Hematopoietic multipotent progenitor cell (in vitro differentiated cells): ENCODE measurements at places on chromosomes 13 and 19.
A peak's percentile ranks its signal among the peaks of the same experiment; 100 is the strongest.

DNA sequence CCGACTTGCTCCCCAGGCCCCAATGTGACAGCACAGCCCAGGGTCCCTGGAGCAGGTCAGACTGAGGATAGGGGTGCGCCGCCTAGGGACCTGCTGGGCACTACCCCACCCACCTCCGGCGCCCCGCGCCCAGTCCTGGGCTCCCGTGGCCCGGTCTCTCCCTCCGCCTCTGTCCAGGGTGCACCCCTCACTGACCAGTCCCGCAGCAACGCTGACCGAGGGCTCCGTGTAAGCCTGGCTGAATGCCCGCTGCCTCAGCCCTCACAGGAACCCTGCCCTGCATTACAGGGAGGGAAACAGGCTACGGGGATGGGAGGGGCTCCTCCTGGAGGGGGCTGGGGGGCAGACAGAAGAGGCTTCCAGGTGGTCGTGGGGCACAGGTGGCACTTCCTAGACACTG, 31.7 kb downstream of the GPX4 start:
- DNase-seq, result no peak

DNA sequence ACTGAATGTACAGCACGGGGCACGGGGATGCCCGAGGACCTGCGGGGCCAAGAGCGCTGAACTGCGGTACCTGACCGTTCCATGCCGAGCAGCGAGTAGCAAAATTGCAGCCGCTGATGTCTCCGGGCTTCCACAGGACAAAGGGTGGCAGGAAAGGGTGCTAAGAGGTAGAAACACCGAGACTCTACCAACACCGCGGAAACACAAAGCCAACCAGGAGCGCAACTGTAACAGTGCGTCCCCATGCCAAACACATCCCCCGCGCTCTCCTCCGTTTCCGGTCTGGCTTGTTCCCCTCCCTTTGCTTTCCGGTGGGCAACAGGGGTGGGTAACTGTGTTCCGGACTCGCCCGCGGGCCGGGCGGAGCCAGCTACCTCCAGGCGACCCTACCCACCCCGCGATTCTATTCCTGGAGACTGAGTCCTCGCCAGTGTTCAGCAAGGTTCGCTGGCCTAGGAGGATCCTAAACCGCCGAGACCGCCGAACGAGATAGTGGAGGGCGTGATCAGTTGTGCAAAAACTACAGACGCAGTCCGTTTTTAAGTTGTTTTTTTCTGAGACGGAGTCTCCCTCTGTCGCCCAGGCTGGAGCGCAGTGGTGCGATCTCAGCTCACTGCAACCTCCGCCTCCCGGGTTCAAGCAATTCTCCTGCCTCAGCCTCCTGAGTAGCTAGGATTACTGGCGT, 34.9 kb upstream of the NEK3 start:
- peak; percentile 72 for DNase-seq

GRCh38 chr19:41910992-41911888, 17.0 kb downstream of the ERFL start:
- no peak for DNase-seq

GRCh38 chr13:91154558-91155353, 192.7 kb upstream of the MIR17HG start:
- no peak for DNase-seq

- no peak for DNase-seq
Observed at GRCh38 chr13:69287050-69287698, 820.5 kb upstream of the ATXN8OS start.

DNA sequence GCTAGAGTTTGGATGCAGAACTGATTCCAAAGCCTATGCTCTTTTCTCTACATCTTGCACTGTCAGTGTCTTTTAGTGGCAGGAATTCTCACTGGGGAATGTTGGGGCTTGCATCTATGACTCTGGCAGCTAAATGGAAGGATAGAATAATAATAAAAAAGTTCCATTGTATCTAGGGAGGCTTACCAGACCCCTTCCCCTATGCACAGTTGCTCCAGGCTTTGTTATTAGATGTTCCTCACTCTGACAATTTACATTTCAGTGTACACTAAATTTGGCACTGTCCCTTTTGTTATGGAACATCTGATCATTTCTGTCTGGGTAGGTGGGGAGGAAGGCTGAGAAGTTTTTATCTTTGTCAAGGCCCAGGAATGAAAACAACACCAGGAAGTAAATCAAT, 3.7 kb upstream of the TRIM13 start:
- no peak for DNase-seq

GRCh38 chr19:49744946-49745381, 18.1 kb downstream of the TSKS start:
- DNase-seq, result no peak

- no peak for DNase-seq
Observed at GRCh38 chr19:18828786-18829185, 3.0 kb upstream of the UPF1 start.

- DNase-seq, result peak; percentile 76
Observed at GRCh38 chr19:996051-996838, 4.0 kb upstream of the GRIN3B start.

GRCh38 chr19:42081584-42082203, 5.7 kb downstream of the ZNF574 start:
- no peak for DNase-seq

DNA sequence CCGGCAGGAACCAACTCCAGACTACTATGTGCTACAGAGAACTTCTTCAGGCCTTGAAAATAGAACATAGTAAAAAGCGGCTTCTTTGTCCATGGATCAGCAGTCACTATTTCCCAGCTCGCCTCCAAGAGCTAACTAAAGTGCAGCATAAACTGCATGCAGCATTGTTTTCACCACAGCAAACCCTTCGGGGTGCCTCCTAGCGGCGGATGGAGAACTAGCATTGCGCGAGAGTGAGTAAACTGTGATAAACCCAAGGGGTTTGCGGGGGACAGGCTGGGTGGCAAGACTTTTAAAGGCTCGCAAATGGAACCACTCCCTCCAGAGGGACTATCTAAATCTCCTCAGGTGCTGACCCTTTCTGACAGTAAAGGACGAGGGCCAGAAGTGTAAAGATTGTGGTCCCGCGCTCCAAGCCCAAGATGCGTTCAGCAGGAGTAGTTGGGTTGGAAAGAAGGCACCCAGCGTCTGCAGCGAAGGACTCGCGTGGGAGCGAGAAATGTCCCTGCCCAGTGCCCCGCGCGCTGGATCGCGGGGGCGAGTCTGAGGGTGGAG, 21.5 kb upstream of the SGCG start:
- DNase-seq, result no peak

- DNase-seq, result peak; percentile 36
Observed at GRCh38 chr19:41753936-41754529, 1.3 kb upstream of the CEACAM6 start.

- DNase-seq, result no peak
Observed at GRCh38 chr19:44954278-44954648, 917 bp upstream of the CLPTM1 start.

- no peak for DNase-seq
Observed at GRCh38 chr13:102318233-102318632, 83.6 kb downstream of the FGF14 start.

DNA sequence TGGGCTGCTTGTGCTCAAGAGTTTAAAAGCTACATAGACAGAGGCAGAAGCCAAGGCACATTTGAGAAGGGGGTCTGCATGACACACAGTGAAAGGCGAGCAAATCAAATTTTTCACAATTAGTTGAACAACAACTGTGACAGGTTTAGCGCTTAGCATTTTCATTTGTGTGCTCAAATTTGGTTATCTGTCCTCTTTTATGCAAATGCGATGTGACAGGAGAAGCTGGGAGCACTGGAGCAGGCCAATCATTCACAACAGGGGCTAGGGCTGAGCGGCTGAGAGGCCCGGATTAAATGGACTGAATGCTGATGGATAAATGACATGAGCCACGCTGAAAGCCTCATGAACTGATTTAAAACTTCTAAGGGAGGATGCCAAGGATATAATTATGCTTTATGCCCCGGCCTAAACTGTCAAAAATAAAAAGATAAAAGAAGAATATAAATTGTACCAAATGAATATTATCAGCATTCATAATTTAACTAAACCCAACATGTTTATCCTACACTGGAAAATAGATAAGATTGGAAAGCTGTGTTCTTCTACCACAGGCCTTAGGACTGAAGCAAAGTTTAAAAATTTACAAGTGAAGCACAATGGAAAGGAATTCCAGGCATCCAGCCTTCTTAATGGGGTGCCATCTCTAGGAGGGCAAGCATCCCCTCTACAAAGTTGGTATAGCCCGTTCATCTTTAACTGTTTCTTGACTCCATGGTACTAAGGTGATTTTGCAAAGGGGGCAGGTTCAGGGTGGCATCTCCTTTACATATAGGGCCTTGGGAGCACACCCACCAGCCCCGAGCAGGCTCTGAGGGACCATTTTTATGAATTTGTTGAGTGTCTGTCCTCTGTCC, 117.9 kb downstream of the RBM26 start:
- DNase-seq, result no peak

GRCh38 chr19:2083174-2083854, 12.8 kb downstream of the MOB3A start:
- DNase-seq, result peak; percentile 84

GRCh38 chr13:40207001-40207478, 459.4 kb downstream of the FOXO1 start:
- DNase-seq, result peak; percentile 11

- no peak for DNase-seq
Observed at GRCh38 chr13:39557285-39557955, 45.6 kb downstream of the LHFPL6 start.

- DNase-seq, result no peak
Observed at GRCh38 chr13:61988810-61989209, 573.2 kb upstream of the PCDH20 start.

GRCh38 chr19:45423033-45423588, 606 bp downstream of the ERCC1 start:
- no peak for DNase-seq

DNA sequence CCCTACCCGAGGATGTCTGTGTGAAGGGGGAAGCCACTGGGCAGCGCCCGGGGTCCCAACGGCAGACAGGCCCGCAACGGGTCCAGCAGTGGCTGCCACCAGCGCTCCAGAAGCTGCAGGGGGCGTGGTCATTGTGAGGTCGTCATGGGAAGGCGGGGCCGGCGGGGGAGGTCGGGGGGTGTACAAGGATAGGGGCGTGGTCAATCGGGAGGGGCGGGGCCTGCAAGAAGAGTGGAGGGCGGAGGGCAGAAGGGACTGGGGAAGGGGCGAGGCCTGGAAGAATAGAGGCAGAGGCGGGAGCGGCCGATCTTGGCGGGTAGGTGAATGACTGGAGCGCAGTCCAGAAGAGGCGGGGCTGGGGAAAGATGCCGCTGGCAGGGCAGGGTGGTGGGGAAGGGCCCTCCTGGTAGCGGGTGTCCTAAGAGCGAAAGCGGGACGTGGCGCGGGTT, 4.4 kb downstream of the FUZ start:
- peak; percentile 93 for DNase-seq

DNA sequence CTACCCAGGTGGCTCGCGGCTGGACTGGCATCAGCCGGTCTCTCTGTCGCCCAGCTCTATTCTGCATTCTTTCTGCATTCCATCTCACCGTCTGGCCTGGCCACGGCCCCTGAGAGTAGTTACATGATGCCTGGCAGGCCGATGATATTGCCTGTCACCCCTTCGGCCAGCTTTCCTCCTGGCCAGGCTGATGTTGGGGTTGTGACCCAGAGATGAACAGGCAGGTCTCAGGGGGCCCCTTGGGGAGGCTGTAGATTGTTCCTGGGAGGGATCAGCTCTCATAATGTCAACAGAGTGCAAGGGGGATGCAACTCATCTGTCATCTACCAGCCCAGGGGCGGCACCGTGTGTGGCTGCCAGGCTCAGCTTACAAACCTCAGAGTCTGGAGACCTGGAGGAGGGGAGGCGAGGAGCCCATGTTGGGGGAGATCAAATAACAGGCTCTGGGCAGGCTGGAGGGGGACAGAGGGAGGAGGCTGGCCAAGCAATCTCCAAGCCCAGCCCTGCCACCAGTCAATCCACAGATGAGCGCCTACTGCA, 13.6 kb upstream of the FBXO17 start:
- no peak for DNase-seq

DNA sequence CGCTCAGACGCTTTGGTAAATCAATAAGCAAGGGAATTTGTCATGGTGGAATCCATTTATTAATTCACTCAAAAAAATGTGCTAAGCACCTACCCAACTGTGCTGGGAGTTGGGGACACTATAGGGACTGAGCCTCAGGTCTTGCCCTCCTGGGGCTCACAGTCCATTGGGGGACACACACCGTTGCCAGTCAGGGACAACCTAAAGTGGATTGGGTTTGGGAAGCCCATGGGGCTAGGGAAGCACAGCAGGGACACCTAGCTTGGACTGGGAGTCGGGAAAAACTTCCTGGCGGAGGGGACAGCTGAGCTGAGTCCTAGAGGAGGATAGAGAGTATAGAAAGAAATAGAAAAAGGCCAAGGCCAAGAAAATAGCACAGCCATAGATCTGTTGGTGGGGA, 8.5 kb downstream of the FOSB start:
- no peak for DNase-seq

- no peak for DNase-seq
Observed at GRCh38 chr13:109043636-109044035, 414.2 kb downstream of the MYO16 start.

- no peak for DNase-seq
Observed at GRCh38 chr13:41746259-41746658, 214.7 kb downstream of the VWA8 start.

- no peak for DNase-seq
Observed at GRCh38 chr19:55528030-55528803, 8.7 kb downstream of the SBK2 start.

DNA sequence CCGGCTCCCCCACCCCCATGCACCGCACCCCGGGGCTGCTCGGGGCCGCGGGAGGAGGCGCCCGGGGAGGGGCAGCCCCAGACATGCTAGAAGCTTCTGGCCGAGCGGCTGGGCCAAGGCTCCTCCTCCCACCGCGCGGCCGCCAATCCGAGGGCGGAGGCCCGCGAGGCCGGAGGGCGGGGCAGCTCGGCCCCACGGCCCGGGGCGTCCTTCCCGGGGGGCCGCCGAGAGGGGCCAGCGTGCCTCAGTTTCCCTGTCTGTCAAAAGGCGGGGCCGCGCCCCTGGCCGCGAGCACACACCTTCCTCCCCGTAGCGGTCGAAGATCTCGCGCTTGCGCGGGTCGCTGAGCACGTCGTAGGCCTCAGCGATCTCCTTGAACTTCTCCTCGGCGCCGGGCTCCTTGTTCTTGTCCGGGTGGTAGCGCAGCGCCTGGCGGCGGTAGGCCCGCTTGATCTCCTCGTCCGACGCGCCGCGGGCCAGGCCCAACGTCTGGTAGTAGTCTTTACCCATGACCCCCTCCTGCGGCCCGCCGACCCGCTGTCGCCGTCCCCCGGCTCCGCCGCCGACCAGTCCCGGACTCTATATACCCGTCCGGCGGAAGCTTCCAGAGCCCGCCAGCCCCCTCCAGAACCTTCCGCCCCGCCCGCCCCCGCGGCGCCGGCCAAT, at the start of gene DNAJB1:
Gene DNAJB1, minus strand, starts transcription at position 558 of the 666 bp plus-strand sequence. Its CDS starts 48 bp downstream, at position 510.
- peak; percentile 52 for DNase-seq

- no peak for DNase-seq
Observed at GRCh38 chr19:28718909-28719308, 494.0 kb downstream of the UQCRFS1 start.
